Stimulated activated CD8-positive, alpha-beta memory T cell treated with anti-CD3 and anti-CD28 coated beads, Interleukin-4, amount 100 ng/mL, for 4 hours (primary cell): ENCODE measurements at places on chromosomes 1 and 21.

GRCh38 chr1:14970799-14971141, 182.8 kb upstream of the TMEM51 start:
- DNase-seq: no peak

DNA sequence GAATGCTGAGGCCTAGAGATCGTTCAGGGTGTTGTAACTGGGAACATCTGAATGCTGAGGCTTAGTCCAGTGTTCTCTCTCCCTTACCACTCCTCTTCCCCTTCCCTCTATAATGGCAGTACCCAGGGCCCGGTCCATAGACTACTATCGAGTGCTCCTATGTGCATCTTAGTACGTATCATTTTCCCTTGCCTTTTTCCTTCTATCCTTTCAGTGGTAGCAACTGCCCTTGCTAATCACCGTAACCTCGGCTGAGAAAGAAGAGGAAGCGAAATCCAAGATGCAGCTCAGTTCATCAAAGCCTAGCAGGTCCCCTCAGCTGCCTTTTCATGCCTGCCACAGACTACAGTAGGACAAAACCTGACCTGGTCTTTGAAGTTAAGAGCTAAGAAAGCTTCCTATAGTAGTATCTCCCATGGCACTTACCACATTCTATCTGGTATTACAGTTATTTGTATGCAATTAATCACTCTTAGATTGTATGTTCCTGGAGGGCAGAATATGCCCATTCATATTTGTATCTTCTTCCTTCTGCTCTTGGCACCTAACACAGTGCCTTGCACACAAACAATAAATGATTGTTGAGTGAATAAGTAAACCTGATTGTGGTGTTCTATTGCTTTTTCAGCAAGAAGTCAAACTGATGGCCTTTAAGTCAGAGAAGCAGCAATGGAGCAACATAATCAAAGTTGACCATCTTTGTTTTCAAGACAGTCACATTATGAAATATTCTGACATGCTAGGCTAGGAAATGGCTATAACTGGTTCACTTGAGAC, 22.4 kb downstream of the CNIH4 start:
- no peak for DNase-seq

GRCh38 chr1:9418851-9419250, 120.4 kb upstream of the SLC25A33 start:
- no peak for DNase-seq

DNA sequence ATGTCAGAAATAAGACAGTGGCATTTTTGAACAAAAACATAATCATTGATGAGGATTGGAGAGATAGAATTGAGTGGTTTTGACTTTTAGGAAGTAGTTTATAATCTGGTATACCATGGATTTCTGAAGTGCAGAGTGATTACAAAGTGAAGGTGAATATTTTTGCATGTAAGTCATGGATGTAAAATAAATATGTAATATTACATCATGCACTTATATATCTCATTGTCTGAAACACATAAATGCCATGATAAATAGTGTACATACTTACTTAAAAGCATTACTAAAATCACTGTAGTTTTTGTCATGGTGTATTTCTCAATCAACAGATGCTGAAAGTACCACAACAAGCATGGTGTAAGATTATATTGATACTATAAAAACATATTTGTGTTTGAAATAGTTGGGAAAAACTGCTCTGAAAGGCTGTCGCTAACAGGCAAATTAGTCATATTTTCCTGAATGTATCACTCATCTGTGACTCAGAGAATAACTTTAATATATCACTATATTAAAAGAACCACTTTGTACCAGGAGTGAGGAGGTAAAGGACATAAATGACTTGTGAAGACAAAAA, 24.8 kb upstream of the RGS18 start:
- no peak for DNase-seq

DNA sequence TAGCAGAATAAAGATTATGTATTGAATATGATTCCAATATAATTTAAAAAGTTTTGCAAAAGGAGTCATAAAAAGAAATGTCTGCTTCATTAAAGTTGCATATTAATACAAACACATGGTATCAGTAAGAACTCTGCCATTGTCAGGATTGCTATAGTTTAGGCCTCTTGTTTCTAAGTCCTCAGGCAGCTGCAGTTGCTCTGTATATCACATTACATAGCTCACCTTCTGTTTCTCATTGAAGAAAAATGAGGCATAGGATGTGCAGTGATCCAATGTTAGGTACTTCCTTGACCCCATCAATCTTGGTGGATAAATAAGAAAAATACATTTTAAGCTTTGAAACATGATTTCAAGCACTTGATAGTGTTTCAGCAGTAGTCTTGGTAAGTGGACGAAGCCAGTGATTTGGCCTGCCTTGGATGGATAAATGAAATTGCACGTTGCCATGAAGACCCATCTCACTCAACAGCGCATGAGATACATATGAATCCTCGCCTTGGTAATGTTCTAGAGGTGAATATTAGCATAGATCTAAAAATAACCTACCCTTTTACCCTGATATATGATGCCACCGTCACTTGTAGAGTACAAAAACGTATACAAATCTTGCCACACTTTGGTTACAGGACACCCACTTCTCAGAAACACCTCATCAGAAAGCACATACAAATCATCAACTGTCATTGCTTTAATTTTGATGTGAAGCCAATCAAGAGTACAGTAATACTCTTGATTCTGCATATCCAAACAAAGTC, 25.3 kb downstream of the ZFYVE9 start:
- no peak for DNase-seq

DNA sequence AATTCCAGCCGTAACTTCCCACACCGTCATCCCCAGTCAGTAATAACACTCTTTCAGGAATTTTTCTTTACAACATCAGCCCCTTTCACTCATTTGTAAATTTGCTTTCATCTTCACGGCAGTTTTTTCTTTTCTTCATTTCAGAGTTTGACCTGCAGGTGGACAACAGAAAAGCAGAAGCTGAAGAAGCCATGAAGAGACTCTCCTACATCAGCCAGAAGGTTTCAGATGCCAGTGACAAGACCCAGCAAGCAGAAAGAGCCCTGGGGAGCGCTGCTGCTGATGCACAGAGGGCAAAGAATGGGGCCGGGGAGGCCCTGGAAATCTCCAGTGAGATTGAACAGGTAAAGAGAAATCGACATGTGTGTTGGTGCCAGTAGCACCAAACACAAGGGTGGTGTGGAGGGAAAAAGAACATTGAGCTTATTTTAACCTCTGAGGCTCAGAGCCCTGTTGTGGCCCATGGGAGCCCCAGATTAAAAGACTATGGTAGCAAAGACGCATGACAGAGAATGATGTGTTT, 53.2 kb downstream of the LAMC2 start:
- no peak for DNase-seq

- no peak for DNase-seq
Observed at GRCh38 chr1:229508823-229509337, 739 bp upstream of the NUP133 start.
